Left cardiac atrium (tissue), 4 donors: ENCODE measurements at places on chromosomes 12 and 14.

GRCh38 chr12:121112496-121112895 lies 20.2 kb upstream of the P2RX7 start:
- DNase-seq = no peak

GRCh38 chr14:50402965-50403364 lies 6.3 kb upstream of the CDKL1 start:
- no peak for DNase-seq

DNA sequence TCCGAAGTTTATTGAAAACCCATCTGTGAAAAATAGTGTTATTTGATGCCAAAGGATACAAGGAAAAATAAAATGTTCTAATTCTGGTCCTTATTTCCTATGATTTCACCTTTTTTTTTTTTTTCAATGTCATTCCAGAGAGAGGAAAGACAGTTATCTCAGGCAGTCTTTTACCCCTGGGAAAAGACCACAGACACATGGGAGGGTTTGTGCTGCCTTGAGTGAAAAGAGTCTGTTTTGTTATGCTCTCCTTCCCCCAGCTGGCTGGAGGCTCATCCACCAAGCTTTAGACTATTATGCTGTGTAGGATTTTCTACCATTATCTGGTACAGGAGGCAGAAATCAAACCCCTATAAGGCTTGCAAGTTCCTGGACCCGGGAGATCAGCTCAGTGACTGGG lies 151.8 kb downstream of the CRADD start:
- no peak for DNase-seq

DNA sequence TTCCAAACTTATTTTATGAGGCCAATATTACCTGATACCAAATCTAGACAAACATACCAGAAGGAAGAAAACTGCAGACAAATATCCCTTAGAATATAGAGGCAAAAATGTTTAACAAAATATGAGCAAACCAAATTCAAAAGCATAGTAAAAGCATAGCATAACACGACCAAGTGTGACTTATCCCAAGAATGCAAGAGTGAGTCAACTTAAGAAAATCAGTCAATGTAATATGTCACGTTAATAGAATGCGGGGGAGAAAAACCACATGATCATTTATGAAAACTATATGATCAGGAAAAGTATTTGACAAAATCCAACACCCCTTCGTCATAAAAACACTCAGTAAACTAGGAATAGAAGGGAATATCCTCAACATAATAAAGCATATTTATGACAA lies 217.3 kb downstream of the ADGRD1 start:
- no peak for DNase-seq

DNA sequence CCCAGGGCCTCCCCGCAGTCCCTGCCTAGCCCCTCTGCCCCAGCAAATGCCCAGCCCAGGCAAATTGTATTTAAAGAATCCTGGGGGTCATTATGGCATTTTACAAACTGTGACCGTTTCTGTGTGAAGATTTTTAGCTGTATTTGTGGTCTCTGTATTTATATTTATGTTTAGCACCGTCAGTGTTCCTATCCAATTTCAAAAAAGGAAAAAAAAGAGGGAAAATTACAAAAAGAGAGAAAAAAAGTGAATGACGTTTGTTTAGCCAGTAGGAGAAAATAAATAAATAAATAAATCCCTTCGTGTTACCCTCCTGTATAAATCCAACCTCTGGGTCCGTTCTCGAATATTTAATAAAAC lies 2.2 kb downstream of the HOXC6 start:
- DNase-seq = no peak

- DNase-seq = peak; percentile 40
Measured at GRCh38 chr14:61025251-61026223, 44.5 kb downstream of the SLC38A6 start.

DNA sequence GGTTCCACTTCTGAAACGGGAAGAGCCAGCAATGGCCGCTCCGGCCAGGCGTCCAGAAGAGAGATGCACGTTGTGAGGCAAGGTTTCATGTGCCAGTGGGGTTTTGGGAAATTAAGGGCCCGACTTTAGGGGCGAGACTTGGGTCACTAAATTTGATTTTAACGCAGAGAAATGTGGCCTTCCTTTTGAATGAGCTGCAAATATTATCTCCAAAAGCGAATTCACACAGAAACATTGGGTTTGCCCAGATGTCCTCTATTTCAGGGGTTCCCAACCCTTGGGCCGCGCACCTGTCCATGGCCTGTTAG lies 2.3 kb upstream of the RNASE4 start:
- DNase-seq = no peak

- peak; percentile 31 for DNase-seq
Measured at GRCh38 chr14:95564060-95564459, 29.2 kb downstream of the GLRX5 start.

GRCh38 chr12:93621986-93622385 lies 49.5 kb downstream of the SOCS2 start:
- no peak for DNase-seq

DNA sequence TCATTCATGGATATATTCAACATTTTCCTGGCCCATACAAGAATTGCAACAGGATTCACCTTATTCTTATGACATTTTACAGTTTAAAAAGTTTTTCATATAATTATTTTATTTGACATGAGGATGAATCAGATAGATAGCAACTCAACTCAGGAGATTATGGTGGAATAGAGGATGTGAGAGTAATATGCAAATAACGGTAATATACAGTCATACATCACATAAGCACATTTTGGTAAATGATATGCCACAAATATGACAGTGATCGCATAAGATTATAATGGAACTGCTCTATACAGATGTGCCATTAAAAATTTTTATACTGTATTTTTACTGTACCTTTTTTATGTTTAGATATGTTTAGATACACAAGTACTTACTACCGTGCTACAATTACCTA lies 24.1 kb upstream of the CRADD start:
- no peak for DNase-seq

DNA sequence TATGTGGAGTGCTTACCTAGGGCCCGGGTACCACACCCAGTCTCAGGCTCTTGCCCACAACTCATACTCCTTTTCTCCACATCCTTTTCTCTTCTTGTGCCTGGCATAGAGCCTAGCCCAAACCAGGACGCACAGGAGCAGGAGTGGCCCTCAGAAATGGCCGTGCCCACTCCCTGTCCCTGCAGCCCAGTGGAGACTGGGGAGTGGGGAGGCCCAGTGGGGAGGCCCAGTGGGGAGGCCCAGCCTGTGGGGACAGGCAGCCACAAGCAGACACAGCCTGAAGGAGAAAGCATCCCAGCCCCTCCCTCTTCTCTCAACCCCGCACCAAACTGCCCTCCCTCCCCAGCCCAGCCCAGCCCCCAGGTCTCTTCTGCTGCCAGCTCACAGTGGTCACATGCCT lies 196.8 kb downstream of the KIF26A start:
- DNase-seq = no peak

- DNase-seq = no peak
Measured at GRCh38 chr14:33790996-33791395, 159.9 kb downstream of the EGLN3 start.

- DNase-seq = no peak
Measured at GRCh38 chr14:77622366-77622961, 6.0 kb upstream of the SPTLC2 start.

DNA sequence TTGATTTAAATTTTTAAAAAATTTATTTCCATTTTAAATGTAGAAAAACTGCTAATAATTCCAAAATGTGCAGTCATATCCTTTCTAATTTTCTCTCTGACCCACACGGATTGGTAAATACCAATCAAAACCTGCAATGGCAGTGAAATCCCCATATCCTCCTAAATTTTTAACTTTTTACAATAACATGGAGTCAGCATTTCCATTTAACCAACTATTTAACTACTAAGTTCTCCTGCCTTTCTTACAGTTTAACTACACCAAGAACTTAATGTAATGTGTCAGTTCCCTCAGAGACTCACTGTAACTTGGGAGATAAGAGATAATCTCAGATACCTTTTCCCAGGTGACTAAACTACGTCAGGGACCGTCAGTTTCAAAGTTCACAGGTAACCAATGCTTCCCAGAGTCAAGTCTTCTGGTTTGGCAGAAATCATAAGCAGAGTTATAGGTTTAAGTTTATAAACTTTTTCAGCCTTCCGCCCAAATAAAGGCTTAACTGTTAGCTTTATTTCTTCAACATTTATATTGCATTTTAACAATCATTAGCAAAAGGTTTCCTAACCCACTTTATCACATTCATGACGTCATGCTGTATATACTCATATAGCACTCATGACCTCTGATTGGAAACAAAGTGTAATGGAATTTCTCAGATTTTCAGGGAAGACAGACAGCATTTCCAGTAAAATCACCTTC lies 7.6 kb downstream of the KRAS start:
- DNase-seq = no peak

DNA sequence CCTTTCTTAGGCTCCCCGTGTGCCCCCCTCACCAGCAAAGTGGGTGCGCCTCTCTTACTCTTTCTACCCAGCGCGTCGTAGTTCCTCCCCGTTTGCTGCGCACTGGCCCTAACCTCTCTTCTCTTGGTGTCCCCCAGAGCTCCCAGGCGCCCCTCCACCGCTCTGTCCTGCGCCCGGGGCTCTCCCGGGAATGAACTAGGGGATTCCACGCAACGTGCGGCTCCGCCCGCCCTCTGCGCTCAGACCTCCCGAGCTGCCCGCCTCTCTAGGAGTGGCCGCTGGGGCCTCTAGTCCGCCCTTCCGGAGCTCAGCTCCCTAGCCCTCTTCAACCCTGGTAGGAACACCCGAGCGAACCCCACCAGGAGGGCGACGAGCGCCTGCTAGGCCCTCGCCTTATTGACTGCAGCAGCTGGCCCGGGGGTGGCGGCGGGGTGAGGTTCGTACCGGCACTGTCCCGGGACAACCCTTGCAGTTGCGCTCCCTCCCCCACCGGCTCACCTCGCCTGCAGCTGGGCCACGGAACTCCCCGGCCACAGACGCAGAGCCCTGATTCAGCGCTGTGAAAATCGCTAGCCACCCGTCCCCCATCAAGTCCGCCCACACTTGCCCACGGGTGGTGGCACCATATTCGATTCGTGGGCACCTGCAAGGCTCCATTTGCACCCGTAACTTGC lies 1.3 kb downstream of the TMEM233 start:
- DNase-seq = peak; percentile 44

DNA sequence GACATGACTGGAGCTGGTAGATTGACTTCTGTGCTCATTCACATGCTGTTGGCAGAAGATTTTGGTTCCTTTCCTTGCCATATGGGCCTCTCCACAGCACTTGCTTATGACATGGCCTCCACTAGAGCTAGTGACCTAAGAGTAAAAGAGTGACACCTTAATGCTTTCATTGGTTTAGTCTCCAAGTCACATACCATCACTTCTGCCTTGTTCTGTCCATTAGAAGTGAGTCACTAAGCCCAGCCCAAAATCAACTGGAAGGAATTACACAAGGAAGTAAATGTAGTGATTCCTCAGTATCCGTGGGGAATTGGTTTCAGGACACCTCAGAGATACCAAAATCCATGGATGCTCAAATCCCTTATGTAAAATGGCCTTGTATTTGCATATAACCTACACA lies 81.3 kb downstream of the PPHLN1 start:
- no peak for DNase-seq

- no peak for DNase-seq
Measured at GRCh38 chr14:54877703-54878021, 25.0 kb downstream of the GCH1 start.

- peak; percentile 89 for DNase-seq
Measured at GRCh38 chr14:61326847-61327246, 5.5 kb downstream of the PRKCH start.

DNA sequence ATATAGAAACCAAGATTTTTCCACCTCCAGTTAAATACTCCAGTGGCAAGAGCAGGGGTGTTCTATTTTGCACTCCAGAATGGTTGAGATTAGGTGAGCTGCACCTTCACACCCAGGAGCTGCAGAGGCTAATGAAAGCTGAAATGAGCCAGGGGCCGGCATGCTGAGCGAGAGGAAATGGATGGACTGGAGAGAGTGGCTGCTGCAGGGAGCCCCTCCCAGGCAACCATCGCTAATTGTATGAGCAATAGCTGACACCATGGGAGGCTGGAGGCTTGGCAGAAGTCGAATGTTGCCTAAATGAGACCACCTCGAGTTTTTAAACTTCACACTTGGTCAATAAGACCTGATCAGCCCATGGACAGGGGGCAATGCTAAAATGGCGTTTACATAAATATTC lies 301.8 kb upstream of the TMPO start:
- DNase-seq = no peak

DNA sequence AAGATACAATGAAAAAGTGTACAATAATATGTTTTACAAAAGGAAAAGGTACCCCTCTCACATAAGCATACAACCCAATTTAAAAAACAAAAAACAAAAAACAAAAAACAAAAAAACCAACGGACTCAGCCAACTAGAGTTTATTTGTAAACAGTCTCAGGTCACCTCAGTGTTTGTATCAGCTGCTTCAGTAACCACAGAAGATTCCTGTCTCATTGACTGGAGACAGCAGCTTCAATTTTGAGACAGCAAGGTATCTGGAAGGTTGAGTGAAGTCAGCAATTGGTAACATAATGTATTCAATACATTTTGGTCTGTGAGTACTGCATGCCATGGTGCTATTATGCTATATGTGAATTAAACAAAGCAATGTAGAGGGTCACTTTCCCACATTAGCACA lies 201.7 kb downstream of the AKAP6 start:
- no peak for DNase-seq

DNA sequence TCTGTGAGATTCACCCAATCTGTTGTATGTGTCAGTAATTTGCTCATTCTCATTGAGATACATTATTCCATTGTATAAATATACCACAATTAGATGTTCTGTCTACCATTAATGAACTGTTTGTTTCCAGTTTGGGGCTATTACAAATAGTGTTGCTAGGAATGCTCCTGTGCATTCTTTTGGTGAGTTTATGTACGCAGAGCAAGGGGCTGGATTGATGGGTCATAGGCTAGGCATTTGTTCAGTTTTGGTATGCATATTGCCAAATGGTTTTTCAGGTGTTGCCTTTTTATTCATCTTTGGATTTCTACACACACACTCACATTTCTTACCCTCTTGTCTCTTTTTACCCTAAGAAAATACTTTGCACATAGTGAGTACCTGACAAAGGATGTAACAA lies 93.4 kb downstream of the GPATCH2L start:
- no peak for DNase-seq

GRCh38 chr14:54116972-54117371 lies 160.3 kb upstream of the BMP4 start:
- no peak for DNase-seq

- no peak for DNase-seq
Measured at GRCh38 chr12:40551466-40551865, 140.8 kb upstream of the CNTN1 start.

GRCh38 chr12:58602736-58603135 lies 317.6 kb downstream of the LRIG3 start:
- DNase-seq = no peak
